Activated naive CD8-positive, alpha-beta T cell treated with anti-CD3 and anti-CD28 coated beads for 36 hours (primary cell): ENCODE measurements at places on chromosomes 7 and 10. TPM values are rescaled to one million over a fixed set of nuclear protein-coding genes. Genes with fewer than 3 reads are reported as not detected.

Gene DOCK1
- 0.76 TPM for total RNA-seq

Gene SPDYE5
- not detected for total RNA-seq

Gene SPDYE1
- not detected for total RNA-seq

Gene ATOH7
- total RNA-seq: not detected

Gene NKX1-2
- not detected for total RNA-seq

Gene GIMAP8
- total RNA-seq: 11.1 TPM

Gene PRTFDC1
- 3.6 TPM for total RNA-seq

Gene KNDC1
- total RNA-seq: not detected

Gene CYP3A4
- not detected for total RNA-seq

Gene AQP1
- total RNA-seq: 0.10 TPM
